ENCODE measurements at places on chromosomes 2 and 18.

DNA sequence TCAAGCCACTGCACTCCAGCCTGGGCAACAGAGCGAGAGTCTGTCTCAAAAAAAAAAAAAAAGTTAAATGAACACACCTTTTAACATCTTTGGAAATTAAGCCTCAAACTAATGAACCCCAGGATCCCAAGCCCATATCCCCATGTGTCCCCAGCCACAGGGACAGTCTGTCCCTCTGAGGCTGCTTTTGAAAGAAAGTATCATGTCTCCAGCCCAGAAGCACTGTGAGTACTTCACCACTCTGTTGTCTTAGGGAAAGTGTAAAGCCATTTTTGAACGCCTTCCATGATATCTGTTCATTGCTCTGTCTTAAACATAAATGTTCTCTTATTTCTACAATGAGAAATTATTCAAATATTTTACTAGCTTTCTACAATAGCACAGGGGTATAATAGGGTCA lies 52.1 kb upstream of the CHMP1B start:
- DNase-seq, result no peak

GRCh38 chr2:197378494-197379307 lies 56.1 kb downstream of the SF3B1 start:
- peak; percentile 22 for DNase-seq

DNA sequence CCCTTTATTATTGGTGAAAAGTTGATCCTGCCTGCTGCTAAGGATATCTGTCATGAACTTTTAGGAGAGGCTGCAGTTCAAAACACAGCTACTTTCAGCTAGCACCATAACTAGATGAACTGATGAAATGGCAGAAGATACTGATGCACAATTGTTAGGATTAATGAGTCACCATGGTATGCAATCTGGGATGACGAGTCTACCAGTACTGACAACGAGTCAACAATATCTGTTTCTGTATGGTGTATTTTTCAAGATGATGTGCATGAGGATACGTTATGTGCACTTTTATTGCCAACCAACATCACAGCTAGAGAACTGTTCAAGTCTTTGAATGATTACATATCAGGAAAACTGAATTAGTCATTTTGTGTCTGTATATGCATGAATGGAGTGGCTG lies 68.7 kb downstream of the NETO1 start:
- no peak for DNase-seq

GRCh38 chr2:173210270-173211196 lies 134.9 kb downstream of the MAP3K20 start:
- DNase-seq, result peak; percentile 92

- no peak for DNase-seq
Observed at GRCh38 chr2:25397777-25398176, 56.1 kb upstream of the DNMT3A start.

- no peak for DNase-seq
Observed at GRCh38 chr2:120539937-120540718, 194.2 kb downstream of the INHBB start.

DNA sequence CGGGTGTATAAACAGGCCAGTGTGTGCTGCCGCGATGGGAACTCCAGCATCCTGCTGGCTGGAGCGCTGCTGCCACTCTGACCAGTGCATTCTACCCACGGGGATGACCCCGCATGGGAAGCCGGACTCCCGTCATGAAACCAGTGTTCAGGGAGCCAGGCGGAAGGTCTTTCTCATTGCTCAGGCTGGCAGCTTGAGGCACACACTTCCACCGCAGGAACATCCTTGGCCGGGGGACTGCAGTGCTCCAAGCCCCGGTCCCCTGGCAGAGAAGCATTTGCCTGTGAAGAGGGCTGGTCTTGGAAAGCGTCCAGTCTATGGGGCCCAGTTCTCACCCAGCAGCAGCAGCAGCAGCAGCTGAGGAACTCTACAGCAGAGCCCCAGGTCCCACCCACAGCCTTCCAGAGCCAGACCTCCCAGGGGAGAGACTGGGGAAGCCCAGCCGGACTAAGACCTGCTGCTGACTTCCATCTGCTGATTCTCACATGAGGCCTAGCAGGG lies 235.9 kb downstream of the KLHL29 start:
- no peak for DNase-seq

DNA sequence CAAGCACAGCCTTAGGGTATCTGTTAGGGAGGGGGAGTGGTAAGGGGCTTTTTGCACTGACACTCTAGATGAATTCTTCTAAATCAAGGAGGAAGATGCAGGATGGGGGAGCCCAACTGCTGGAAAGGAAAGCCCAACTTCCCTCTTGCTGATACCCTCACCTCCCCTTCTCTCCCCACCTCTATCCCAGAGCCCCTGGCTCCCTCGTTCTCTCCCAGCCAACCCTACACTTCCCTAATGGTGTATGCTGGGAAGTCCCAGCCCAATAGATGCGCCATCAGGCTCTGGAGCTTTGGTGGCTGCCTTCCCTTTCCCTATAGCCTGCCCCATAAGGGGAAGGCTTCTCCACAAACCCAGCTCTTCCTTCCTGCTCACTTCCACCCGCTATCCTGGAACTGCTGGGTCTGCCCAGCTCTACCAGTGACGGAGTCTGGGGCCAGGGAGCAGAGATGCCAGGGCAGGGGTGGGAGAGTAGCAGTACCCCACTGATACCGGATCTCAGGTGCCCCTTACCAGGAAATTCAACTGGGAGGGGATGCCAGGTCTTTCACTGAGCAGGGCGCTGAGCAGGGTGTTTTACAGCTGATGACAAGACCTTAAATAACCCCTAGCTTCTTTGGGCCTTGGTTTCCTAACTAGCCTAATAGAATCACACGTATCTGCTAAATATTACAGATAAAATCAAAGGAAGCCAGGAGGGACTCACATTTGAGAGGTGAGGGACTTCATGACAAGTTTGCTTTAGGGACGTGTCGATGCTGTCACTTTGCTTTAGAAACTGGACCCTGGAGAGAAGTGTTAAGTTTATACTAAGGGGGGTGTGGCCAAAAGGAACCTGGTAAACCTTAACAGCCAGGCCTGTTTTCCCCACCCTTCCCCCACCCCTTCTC lies 82.6 kb downstream of the DNMT3A start:
- DNase-seq, result no peak

All from Panc1 (cell line).